Stimulated activated CD8-positive, alpha-beta memory T cell treated with anti-CD3 and anti-CD28 coated beads, Interleukin-4, amount 100 ng/mL, for 24 hours (primary cell): ENCODE measurements at places on chromosomes 1 and 21.

GRCh38 chr1:41246568-41246967 is 4.5 kb upstream of the SCMH1 start:
- DNase-seq = no peak

DNA sequence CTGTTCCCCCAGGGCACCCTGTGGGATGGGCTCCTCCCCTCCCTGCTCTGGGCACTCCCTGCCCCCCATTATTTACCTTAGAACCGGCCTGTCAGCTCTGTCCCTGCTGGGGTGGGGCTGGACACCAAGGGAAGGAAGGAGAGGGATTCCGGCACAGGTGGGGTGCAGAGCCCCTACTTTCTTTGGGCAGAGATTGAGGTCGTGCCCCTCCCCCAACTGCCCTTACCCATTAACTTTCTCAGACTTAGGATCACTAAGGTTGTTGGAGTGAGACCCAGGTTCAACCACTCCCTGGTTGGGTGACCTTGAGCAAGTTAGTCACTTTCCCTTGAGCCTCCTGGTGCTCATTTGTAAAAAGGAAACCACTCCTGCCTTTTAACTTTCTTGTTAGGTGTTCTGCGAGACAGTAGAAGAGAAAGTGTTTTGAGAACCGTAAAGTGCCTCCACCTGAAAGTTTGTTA is 57.0 kb upstream of the SYNC start:
- DNase-seq = no peak

- DNase-seq = peak; percentile 22
Observed at GRCh38 chr1:202274611-202275010, 67.1 kb downstream of the UBE2T start.

- no peak for DNase-seq
Observed at GRCh38 chr1:154568157-154568815, 708 bp downstream of the CHRNB2 start.

GRCh38 chr1:36709869-36710481 is 227.3 kb upstream of the CSF3R start:
- no peak for DNase-seq

GRCh38 chr1:227576189-227576588 is 12.8 kb downstream of the ZNF678 start:
- no peak for DNase-seq

DNA sequence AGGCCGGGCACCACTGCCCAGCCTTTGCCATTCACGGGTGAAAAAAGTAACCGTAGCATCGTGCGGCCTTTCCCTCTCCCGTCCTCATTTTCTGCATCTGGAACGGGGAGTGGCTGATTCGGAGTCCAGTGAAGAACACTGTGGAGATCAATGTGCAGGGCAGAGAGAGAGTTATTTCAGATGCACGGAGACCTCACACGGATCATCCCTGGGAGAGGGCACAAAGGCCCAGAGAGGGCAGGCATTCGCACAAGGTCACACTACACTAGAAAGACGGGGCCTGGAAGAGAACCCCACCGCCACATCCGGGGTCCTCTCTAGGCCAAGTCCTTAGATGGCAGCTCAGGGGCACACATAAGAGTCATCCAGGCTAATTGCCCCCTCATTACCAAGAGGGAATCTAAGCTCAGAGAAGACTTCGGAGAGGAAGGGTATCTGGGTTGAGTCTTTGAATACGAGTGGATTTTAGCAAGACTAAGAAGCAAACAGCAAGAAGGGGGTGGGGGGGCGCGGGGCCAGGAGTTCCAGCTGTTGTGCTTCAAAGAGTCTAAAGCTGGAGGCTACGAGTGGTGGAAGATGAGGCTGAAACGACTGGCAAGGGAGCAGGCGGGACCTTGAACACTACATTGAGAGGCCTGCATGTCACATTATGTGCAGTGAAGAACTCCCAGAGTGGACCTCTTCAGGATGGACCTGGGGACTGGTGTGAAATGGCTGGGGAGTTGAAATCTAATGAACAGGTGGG is 857 bp downstream of the GPX7 start:
- no peak for DNase-seq

DNA sequence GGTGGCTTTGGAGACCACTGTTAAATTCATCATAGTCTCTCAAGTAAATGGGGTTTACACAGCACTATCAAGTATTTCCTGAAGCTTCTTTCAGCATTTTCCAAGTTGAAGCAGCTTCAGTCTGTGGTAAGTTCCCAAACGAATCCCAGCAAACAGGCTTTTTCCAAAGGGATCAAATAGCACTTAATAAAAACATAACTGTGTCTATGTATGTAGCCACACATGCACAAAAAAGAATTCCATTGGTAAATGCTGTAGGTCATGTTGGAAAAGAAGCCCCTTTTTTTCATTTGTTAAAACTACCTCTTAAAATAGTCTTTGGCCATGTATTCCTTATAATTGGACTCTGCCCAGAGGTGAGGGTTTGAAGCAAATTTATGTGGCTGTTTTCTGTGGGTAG is 69.8 kb downstream of the HHAT start:
- no peak for DNase-seq

DNA sequence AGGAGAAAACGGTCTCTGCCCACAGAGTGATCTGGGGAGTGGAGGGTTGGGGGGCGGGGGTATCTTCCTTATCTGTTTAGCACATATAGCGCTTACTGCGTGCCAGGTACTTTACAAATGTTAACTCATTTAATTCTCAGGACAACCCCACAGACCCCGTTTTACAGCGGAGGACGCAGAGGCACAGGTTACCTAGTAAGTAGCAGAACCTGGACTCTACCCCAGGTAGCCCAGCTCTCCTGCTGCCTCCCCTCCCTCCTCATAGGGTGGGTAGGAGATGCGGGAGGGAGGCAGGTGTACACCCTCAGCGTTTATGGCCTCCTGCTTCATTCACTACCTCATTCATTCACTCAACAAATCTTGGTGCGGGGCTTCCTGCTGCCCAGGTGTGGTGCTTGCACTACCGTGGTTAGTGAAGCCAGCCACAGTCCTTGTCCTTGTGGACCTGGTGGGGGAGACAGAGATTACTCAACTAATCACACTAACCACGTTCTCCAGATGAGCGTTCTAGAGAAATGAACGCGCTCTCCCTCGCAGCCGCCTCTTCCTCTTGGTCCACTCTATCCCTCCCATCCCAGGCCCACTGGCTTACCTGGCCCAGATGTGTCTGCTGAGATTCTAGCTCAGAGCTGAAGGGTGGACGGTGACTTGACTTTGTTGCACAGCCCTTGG is 102.0 kb downstream of the IER5 start:
- no peak for DNase-seq

DNA sequence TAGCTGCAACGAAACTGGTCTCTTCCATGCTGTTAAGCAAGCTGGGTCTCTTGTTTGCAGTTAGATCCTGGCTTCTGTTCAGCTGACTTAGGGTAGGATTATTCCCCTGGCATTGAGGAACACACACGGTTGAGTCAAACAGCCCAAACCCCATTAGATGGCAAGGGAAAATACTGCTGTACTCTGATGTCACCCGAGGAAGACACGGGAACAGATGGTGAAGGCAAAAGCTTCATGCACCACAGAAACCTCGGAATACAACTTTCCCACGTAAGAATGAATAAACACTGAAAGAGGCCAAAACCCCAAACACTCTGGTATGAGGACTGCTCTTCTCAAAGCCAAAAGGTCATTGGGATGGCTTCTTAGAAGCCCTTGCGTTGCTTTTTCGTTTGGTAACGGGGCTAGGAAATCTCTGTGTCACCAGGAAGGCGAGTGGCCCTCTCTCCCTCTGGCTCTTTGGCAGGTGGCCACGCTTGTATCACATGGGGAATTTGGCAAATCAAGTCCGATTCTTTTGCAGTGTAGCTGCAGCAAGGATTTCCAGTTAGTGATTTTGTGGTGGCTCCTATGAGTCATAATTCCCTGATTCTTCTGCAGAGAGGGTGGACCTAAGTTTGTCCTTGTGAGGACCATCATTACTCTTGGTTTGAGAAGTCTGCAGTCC is 16.7 kb upstream of the LYST start:
- DNase-seq = no peak

DNA sequence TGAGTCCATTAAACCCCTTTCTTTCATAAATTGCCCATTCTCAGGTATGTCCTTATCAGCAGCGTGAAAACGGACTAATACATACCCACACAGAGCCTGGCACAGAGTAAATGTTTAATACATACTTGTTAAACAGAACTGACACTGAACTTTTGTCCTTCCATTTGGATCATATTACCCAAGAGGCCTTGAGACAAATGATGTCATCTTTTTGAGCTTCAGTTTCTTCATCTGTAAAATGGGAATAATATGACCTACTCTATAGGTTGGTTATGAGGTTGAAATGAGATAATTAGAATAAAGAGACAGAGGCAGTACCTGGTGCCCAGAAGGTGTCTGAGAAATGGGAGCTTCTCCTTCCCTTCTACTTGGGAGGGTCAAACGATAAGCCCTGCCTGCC is 13.8 kb downstream of the CYB5RL start:
- no peak for DNase-seq

GRCh38 chr1:159012495-159012894 is 2.8 kb downstream of the IFI16 start:
- no peak for DNase-seq

DNA sequence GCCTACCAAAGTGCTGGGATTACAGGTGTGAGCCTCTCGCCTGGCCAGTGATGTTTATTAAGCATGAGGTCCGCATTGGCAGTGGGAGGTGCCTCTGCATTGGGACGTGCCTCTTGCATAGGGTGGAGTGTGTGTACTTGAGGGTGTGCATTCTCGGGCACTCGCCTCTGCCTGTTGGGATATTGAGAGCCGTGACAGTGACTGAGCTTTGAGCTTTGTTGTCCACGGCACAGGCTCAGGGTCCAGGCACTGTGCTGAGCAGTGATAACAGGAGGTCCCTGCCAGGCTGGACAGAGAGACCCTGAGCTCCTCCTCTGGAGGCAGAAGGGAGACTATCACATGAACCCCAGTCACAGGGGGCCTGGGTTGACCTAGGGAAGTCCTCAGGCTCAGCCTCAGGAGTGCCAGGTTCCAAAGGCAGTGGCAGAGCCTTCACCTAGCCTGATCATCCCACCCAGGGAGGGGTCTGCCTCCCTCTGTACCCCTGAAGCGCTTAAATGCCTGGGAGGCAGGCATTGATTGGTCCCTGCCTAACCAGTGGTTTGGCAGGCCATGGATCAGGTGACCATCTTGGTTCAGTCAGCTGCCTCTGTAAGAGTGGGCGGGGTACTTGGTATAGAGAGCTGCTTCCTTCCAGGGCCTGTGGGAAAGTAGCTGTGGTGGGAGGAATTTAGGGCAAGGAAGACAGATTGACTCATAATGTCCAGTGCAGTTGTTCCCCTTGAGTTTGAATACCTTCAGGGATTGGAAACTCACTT is 213.8 kb upstream of the TMEM51 start:
- DNase-seq = no peak

DNA sequence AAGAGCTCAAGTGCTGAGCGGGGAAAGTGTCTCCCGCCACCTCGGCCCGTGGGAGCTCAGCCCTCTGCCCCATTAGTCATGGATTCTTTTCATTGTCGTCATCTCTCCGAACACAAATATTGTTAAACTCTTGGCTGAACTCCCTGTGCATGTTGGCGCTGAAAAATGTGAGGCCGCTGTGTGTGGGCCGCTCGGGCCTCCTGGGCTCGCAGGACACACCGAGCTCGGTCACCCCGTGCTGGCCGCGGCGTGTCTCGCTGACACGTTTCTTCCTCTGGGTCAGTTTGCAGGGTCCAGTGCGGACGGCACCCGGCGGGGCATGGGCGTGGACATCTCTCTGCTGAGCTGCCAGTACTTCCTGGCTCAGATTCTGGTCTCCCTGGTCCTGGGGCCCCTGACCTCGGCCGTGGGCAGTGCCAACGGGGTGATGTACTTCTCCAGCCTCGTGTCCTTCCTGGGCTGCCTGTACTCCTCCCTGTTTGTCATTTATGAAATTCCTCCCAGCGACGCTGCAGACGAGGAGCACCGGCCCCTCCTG is 25.6 kb downstream of the SLC45A1 start:
- no peak for DNase-seq

- DNase-seq = no peak
Observed at GRCh38 chr1:247291161-247291560, 35.3 kb downstream of the VN1R5 start.

GRCh38 chr1:166579557-166580501 is 259.4 kb upstream of the POGK start:
- DNase-seq = no peak

- no peak for DNase-seq
Observed at GRCh38 chr1:173294843-173295242, 87.7 kb upstream of the TNFSF4 start.

- DNase-seq = no peak
Observed at GRCh38 chr1:19310061-19310460, 1.9 kb downstream of the AKR7A2 start.

DNA sequence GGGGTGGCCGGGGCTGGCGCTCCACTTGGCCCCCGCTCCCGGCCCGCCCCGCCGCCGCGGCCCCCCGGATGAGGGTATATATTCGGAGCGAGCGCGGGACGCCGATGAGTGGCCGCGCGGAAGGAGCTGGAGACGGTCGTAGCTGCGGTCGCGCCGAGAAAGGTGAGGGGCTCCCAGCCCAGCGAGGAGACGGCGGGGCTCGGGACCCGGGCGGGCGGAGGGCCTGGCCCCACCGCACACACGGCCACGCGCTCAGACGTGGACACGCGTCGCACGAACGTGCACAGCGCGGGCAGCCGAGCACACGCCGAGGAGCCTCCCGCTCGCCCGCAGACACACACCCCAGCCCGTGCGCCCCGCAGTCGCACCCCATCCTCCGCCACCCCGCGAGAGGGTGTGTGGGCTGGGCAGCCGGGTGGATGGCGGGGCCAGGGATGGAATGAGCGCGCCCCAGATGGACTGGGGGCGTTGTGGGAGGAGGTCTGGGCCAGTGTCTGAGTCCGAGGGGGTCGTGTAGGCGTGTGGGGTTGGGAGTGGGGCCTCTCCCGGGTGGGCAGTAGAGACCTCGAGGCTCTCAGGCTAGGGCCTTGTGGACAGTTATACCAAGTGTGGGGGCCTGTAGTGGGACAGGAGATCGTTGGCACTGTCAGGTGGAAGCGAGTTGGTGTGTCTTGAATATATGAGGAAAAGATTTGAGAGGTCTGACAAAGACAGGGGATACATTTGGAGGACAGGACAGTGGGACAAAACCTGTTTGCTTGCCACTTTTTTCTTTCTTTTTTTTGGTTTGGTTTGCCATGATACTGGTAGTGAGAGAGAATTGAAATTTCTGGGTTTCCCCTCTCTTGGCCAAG is at the start of gene UAP1:
TSS of gene UAP1 (plus strand) at position 107 of the 854 bp plus-strand sequence. CDS start 4,347 bp downstream, outside the sequence.
- peak; percentile 15 for DNase-seq

DNA sequence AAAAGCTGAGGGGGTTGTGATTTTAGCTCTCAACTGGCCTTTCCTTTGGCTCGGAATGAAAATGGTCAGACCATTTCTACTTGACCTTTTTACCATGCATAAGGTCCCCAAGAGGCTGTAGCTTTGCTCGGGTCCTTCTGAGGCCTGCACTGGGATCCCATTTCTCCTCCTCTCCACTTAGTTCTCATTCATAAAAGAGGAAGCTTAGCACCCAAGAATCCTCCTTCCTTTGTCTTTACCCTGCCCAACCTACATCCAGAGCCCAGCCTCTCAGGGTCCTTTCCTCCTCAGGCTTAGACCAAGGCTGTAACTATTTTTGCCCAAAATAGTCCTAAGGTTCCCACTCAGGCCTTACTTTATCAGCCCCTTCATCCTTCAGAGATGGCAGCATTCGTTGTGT is 6.0 kb upstream of the SLC27A3 start:
- no peak for DNase-seq
